ENCODE measurements at places on chromosomes 7 and 10.

DNA sequence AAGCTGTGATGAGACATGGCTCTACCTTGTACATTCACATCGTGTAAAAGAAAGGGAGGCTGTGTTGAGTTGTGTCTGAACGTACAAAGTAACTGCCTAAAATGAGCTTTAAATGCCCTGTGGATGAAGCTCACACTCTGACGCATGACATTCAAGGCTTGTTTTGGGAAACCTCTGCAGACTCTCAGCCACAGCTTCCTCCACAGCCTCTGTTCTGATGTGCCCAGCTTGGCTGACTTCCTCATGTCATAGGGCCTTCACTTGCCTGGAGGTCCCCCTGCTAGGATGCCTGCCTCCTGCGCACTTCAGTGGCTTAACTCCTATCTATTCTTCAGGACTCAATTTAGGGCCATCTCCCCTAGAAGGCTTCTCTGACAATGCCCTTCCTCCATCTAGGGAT is 230.0 kb upstream of the HABP2 start:
- DNase-seq = no peak

GRCh38 chr7:149720372-149721083 is 52.9 kb downstream of the ZNF467 start:
- no peak for DNase-seq

DNA sequence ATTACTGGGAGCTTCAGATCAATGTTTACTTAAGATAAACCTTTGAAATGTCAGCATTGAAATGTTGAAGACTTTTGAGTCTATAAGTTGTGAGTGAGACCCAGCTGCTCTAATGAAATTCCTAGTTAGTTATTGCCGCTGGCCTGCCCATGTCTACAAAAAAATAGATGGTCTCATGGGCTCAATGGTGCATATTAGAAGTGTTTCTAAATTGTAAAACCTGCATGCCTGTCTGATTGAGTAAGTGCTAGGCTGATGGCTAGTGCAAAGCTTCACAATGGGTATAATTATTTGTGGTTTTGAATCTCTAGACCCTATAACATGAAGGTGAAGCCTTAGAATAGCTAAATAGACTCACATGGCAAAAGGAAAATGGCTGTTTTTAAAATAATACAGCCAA is 234.5 kb downstream of the SORCS3 start:
- DNase-seq = no peak

GRCh38 chr10:86261470-86261869 is 105.1 kb downstream of the GRID1 start:
- DNase-seq = no peak

DNA sequence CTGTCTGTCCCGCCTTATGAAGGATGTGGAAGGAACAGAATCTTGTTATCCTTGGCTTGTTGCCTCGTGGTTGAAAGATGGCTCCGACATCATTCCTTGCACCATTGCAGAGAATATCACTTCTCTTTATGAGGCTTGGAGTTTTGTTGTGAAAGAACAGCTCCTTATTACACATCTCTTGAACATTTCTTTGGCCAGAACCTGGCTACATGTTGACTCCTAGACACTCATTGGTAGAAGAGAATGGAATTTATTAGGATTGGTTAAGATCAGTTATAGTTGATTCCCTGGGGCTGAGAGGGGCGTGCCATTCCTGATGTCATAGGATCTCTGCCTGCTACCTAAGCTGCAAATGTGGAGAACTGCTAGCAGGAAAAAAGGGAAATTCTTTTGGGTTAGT is 180.5 kb upstream of the CTBP2 start:
- DNase-seq = no peak

DNA sequence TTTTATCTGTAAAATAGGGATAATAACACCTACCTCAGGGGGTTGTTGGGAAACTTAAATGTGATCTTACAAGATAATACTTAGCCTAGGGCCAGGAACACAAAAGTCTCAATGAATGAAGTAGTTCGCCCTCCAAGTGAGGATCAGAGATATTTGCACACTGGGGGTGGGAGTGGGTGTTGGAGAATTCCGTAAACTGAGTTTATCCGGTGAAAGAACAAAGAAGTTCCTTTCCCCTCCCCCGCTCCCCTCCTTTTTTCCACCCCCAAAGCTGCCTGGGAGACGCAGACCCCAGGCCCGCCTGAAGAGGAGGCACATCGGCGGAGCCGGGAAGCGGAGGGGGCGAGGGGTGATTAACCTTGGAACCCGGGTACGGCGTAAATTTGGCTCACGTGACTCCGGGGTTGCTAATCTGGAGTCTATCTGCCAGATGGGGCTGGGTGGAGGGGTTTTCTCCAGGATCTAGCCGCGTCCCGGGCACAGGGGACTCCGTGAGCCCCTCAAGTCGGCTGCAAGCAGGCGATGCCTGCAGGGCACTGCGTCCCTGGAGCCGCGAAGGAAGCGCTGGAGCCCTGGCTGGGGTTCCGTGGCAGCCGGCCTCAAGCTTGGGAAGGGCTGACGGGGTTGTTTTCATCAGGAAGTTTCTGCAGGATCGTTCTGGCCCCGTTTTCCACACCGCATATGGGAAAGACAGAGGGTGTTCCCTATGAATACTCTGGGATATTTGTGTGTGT is 1.4 kb upstream of the PODXL start:
- no peak for DNase-seq

GRCh38 chr10:21649454-21649872 is 115.4 kb downstream of the MLLT10 start:
- no peak for DNase-seq

DNA sequence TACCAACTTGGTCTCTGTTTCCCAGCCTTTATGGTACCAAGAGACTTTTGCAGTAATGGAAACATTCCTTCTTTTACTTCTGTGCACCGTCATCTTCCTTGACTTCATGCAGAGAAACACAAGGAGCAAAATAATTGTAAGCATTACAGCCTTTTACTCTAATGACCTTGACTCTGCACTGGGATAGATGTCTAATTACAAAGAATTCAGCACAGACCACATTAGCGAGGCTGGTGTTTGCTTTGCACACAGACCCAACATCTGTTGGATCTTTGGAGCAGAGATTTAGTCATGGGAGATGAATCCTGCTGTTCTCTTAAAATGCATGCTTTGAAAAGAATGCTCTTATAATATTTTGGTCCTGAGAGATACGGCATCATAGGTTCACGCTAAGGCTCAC is 261.6 kb downstream of the TWIST1 start:
- DNase-seq = no peak

GRCh38 chr7:32093415-32094408 is 23.5 kb upstream of the PDE1C start:
- DNase-seq = no peak

GRCh38 chr10:25068152-25069058 is 52.0 kb downstream of the THNSL1 start:
- DNase-seq = peak; percentile 18

DNA sequence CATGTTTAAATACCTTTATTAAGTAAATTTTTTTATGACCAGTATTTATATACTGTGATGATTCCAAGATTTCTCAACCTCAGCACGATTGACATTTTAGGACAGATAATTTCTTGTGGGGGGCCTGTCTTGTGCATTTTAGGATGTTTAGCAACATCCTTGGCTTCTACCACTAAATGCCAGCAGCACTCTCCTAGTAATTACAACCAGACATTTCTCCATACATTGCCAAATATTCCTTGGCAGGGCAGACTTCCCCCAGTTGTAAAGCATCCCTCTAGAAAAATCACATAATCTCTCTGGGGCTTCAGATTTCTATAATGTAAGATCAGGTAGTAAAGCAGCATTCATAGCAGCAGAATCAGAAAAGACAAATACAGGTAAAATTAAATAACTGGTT is 7.8 kb upstream of the LIPM start:
- DNase-seq = no peak

DNA sequence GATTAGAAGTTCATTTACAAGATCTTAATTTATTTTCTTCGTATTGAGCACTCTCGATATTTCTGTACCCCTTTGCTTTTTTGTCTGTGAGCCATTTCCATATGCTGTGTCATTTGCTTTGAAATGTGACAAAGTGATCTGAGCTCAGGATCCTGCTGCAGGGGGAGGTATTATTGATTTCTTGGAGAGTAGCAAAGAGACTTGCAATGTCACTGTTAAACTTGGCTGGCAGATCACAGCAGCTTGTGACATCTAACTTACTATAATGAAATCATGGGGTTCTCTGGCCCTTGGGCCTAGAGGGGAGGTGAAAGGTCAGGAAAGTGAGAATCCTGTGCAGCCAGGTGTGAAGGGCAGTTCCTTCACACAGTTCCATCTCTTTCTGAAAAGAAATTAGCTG is 923.4 kb downstream of the REEP3 start:
- DNase-seq = no peak

- DNase-seq = no peak
These were observed 690.9 kb downstream of the NXPH1 start for GRCh38 chr7:9124320-9124719.

DNA sequence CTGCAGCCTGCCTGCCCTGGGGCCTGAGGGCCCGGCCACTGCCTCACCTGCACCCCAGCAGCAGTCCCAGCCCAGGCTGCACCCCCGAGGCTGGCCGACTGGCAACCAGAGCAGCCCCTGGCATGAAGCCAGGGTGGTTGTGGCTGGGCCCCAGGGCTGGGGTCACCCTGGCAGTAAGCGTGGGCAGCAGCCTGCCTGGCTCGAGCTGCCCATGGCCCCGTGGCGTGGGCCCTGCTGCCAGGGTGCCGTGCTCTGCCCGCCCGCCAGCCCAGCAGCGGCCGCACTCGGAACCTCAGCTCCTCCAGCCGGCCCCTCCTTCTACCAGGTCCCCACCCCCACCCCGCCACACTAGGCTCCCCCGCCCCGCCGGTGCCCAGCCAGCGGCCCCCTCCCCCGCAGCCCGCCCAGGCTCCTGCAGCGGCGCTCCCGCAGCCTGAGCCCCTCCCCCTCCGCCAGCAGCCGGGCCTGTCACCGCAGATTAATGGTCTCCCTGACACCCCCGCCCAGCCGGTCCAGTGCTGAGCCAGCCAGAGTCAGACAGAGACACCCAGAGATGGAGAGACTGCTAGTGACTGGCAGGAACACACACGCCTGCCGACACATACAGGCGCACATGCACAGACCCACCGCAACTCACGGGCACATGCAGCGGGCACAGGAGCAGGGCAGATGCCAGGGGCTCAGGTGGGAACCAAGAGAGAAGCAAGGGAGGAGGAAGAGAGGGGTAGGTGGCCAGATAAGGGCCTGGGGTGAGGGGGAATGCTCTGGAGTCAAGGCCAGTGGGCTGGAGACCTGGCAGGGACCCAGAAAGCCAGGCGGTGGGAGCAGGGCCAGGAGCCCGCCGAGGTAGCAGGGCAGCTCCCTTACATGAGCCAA is 22.4 kb downstream of the KCNH2 start:
- DNase-seq = no peak

DNA sequence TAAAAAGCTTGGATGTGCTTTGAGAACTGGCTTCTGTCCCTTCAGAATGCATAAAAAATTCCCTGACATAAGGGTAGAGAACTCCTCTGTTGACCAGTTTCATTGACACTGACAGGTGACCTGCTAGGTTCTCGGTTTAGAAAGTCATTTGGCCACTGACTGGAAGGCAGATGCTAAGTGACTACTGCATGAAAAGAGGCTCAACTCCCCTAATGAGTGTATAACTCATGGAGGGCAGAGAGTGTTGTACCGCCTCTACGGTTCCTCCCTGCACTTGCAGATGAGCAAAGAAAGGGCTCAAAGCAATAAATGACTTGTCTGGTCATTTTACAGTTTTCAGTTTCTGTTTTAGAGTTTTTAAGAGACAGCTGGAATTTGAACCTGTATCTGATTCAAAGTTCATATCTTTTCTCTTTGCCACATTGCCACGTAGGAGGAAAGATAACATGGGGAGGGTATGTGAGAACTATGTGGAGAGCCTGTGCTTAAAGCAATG is 2.9 kb upstream of the FGL2 start:
- DNase-seq = no peak

- no peak for DNase-seq
These were observed 53.1 kb downstream of the PTEN start for GRCh38 chr10:87916515-87916914.

- DNase-seq = no peak
These were observed 58.7 kb downstream of the CYP51A1 start for GRCh38 chr7:92075455-92076158.

DNA sequence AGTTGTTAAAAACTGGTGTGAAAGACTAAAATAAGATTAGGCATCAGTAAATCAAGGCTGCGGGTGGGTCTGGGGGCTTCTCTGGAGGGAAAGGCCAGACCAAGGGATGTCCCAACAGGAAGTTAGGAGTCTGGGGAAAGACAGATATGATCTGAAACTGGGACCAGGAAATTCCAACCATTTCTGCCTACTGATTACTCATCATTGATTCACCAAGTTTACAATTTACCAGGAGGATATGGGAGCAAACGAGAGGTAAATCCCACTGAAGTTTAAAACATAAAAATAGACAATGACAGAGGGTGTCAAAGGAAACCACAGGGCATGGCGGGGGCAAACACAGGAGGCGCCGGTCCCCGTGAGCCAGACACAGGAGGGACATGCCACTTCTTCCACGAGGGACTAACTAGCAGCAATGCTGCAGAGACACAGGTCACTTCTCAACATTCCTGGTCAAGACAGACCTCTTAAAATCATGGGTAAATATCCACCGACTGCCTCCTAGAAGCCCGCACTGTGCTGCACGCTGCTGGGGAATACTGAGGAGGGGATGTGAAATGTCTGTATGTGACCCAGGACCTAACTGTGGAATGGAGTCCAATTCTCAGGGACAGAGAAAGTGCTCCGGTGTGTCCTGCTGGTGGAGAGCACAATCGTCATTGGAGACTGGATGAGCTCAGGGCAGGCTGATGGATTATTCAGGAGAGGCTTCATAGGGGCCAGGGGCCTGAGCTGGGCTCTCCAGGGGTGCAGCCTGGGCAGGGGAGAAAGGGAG is 153.4 kb upstream of the KLF14 start:
- DNase-seq = no peak

DNA sequence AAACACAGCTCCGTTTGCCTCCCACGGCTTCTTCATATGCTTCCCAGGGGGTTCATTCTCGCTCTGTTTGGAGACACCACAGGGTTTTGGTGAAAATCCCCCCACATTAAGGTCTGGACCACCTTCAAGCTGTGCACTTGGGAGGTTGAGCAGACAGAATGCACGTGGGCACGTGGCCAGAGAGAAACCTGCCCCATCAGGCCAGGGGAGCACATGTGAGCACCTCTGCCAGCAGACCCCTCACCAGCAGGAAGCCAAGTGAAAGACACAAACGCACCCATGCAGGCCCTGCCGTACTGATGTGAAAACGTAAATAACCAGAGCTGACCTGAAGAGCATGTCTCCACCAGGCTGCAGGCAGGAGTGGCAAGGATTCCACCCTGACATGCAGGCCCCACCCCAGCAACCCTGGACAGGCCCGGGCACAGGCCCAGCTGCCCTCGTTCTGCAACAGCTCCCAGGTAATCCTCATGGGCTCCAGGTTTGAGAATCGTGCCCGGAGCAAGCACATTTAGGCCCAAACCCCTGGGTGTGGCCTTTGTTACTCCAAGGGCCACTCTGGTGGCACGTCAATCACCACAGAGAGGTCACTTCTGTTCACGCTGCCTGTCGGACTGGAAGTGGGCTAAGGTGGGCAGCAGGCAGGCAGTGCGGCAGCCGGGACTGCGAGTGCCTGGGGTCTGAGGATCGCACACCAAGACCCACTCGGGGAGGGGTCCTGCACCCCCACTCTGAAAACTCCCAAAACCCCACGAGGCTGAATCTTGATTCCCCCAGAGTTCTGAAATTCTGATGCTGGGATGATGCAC is 184.4 kb downstream of the PTPRN2 start:
- no peak for DNase-seq

GRCh38 chr10:86757113-86757972 is 924 bp downstream of the BMPR1A start:
- peak; percentile 11 for DNase-seq

GRCh38 chr7:45177801-45178200 is 20.2 kb downstream of the RAMP3 start:
- no peak for DNase-seq
